Activated T-cell treated with anti-CD3 and anti-CD28 coated beads, Interleukin-2, amount 50 U/mL, for 48 hours (primary cell): ENCODE measurements at places on chromosomes 6 and 20.

GRCh38 chr6:149683256-149683859 is 34.5 kb downstream of the LATS1 start:
- DNase-seq = no peak

- no peak for DNase-seq
Observed at GRCh38 chr6:169579407-169580111, 122.3 kb downstream of the WDR27 start.

DNA sequence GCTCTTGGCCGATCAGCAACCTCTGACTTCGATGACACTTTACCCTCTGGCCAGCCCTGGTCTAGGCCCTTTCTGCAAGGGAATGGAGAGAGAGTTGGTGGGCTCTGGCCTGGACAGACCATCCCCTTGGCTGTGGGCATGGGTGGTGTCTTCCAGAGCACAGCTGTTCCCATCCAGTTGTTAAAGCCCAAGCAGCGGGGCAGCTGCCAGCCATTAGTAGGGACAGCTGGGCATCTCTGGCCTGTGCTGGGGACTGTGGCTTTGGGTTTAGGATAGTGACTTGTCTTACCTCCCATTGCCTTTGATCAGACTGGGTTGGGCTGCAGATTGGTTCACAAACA is 2.8 kb downstream of the CDC25B start:
- DNase-seq = no peak

DNA sequence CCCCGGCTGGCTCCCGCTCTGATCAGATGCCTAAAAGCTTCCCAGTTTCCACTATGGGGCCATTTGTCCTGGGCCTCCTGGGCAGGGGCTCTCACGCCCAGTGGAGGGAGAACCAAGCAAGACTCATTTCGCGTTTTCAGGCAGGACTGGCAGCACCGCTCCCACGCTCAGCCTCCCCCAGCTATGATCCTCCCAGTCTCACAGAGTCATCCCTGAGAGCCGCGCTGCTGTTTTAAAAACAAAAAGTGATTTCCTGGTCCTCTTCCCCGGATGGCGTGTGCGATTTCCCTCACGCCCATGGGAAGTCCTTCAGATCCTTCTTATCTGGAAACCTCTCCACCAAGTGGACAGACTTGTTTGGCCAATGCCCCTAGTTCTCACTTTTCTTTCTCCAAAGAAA is at the start of gene ADGRF5:
Gene ADGRF5 (minus strand): TSS at position 208 of the 400 bp plus-strand sequence. CDS start 15,176 bp downstream, outside the sequence.
- DNase-seq = no peak

GRCh38 chr6:109872968-109873545 is 105.1 kb upstream of the GPR6 start:
- DNase-seq = no peak

DNA sequence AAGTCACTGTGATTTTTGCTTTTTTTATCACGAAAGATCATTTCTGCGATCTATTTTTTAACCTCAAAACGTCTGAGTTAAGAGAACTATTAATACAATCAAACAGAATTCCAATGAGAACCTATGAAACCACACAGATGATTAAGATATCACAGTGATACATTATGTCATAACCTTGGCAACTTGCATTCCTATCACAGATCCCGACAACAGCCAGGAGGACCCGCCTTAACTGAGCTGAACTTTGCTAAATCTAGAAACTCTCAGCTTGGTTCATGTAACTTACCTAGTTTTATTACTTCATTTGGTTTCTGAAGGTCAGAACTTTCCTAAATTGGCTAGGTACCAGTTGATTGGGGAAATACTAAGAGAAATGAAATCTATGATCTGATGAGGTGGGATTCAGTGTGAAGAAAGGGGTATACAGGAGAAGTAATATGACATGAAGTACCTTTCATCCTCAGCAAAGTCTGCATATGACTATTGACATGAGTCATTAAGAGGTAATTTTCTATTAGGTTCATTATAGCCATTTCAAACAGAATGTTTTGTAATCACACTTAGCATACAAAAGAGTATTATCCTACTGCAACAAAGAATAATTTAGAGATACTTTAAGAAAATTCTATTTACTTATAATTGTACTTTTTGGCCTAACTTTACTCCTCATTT is 11.2 kb downstream of the LYRM4 start:
- no peak for DNase-seq

DNA sequence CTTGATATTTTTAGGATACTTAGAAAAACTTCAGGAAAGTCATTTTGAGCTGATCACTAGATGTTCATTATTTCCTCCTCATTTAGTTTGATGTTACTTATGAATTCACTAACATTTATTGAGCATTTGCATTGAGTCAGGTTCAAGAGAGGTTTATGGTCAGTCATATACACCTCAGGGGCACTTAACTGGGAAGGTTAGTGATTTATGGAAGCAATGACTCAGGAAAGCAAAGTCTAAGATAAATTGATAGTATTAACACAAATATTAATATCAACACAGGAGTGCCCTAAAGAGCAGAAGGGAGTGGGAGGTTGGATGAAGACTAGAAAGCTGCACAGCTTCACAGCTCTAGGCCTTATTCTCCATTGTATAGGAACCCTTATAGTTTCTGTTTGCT is 177.0 kb upstream of the TNFAIP3 start:
- no peak for DNase-seq

- DNase-seq = no peak
Observed at GRCh38 chr6:82693094-82693493, 329.5 kb downstream of the TPBG start.

DNA sequence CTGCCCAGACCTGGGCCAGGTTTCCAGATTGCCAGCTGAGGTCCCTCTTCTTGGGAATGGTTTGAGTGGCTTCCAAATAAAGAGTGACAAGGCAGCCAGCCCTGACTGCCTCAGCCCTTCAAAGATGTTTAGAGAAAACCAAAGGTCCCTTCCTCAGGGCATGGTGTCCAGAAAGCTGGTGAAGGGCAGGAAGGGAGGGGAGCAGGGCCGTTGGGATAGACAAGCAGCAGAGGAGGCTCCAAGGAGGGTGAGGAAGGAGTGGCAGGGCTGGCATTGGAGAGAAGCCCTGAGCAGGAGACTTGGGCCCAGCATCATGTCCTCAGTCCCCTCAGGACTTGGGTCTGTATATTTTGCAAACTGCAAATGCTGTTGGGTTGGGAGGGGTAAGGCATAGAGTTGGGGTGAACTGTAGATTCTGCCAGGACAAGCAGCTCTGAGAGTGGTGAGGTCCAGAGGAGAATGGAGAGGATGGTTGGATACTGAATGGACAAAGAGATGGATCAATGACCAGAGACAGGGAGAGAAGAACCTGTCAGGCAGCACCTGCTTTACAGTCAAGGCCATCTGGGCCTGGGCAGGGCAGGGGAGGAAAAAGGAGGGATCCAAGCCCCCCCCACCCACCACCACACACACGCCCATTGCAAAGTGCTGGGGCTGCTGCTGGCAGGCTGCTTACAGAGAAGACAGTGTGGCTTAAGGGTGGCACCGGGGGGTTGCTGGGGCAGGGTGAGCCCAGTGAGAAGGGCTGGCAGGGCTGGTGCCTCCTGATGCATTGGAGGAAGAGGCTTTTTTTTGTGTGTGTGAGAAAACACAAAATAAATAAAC is 5.5 kb upstream of the DSN1 start:
- DNase-seq = no peak

DNA sequence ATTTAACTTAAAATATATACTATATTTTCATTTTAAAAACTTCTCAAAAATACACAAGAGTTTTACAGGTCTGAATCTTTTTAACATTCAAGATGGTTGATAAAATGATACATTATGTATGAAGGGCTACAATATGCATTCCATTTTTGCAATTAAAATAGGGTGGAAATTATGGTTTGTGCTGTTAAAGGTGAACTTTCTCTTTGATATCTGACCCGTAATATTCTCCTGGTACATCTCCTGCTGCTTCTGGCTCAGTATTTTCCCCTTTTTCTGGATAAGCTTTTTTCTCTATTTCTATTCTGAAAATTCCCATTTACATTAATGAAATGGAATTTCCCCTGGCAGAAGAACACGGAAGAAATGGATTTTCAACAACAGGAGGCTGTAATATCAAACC is 27.4 kb upstream of the LCA5 start:
- DNase-seq = no peak

GRCh38 chr6:15443119-15443830 is 197.4 kb downstream of the JARID2 start:
- no peak for DNase-seq

DNA sequence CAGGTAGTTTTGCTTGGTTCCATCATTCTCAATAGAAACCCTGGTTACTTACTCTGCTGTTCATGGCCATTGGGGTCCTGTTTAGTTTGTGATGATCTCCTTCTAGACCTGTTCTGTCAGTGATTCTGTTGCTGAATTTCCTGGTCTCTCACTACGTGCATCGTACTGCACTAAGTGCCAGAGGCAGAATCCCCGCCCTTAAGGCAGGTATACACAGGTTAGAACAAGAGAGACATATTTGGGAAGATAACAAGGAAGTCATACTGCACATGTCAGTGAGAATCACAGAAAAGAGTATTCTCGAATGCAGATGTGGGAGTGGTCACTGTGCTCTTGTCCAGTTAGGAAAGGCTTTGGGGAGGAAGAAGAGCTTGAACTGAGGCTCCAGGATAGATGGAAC is 148.1 kb upstream of the MYLIP start:
- no peak for DNase-seq

DNA sequence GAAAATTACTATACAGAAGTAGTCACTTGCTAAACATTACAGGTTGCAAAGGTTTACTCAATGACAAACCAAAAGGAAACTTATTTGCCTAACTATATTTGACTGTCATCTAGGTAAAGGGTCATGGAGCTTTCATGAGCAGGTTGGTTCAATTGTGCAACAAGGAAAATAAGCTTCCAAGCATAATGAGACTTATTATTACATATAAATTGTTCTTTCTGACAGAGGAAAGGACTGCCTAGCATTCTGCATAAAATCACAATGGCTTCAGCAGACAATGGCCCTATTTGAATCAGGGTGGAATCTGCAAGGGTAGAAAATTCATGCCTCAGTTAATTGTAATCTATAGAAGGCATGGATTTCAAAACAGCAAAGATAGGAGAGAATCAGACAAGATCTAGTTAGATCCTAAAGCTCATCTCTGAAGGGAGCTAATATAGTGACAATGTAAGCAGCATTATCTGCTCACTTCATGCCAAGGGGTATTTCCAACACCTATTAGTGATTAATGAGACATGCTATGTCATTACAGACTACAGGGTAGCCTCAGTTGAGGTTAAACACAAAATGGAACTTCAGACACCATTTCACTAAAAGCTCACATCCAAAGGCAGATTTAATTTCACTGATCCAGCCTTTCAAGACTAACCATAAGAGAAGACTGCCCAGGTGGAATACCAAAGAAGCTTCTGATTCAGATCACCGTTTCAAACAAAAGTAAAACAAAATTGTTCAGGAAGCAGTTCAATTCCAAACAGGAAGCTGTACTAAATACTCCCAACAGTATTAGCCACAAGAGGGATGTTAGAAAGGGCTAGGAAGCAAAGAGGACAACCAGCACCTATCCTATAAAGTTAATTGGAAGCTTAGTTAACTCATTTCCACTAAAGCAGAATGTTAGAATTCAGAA is 8.5 kb downstream of the STAU1 start:
- no peak for DNase-seq

DNA sequence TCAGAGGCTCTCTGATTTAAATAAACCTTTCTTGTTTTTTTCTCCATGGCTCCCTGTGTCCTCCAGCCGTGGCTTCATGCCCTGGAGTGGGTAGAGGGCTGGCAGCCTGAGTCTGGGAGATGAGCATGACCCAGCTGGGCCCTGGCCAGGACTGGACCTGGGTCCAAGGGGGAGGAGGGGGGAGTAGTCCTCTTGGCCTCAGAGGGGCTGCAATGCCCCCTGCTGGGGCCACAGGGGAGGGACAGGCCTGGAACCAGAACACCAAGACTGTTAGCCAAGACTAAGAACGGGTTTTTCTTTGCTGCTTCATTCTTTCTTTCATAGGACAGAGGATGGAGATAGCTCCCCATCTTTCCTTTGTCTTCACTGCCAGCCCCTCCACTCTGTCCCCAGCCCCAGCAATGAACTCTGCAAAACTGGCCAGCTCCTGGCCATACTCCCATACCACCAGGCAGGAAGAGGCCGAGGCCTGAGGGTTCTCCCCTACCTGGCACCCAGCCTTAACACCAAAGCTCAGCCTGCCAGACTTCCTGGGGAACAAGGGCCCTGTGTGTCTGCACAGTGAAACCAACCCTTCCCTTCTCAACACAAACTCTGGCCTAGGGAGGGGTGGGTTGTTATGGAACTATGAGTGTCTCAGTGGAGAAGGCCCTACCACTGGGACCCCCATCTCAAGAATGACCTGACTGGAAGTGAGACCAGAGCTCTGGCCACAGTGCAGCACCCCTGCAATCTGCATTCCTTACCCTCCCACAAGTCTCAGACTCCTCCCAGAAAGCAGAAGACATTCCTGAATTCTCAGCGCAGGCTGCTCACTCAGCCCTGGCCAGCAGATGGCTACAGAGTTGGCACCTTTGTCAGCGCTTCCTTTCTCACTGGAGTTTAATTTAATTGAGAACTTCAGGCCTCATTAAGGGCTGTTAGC is 11.0 kb downstream of the SLC29A1 start:
- DNase-seq = no peak

- no peak for DNase-seq
Observed at GRCh38 chr6:94041945-94042709, 622.8 kb upstream of the EPHA7 start.

DNA sequence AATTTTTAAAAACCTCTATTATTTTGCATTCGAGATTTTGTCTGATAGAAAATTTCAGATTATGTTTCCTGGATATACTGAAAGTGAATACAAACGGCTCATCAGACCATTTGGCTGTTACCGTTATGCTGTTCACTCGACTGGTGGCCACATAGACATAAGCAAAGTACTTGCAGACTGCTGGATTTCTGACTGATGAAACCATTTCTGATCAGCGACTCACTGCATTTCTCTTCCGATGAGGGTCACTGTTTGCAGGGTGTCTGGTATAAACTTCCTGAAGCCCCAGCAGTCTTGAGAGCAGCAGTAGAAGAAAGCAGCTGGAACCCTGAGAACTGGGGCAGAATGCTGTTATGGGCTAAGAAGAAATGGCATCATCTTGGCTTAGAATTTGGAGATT is 17.7 kb downstream of the SNX9 start:
- no peak for DNase-seq

GRCh38 chr20:16574656-16575355 is 1.6 kb upstream of the KIF16B start:
- peak; percentile 91 for DNase-seq

DNA sequence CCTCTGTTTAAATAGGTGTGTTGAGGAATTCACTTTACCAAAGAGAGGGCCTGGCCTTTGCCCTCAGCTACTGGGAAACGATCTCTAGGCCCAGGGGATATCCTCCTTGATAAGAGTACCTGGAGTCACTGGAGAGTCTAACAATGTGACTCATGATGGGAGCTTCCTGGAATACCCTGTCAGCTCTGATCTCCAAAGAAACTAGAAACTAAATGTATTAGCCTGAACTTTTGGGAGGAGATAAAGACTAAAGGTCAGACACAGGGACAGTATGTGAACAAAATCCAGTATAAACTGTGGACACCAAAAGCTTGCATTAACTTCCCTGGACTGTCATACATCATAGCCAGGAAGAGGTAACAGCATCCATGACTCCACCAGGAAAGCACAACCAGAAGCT is 148.5 kb downstream of the RNGTT start:
- no peak for DNase-seq

- no peak for DNase-seq
Observed at GRCh38 chr6:159989492-159990480, 20.9 kb downstream of the IGF2R start.

GRCh38 chr20:46816097-46816496 is 78.5 kb upstream of the EYA2 start:
- DNase-seq = no peak
